ENCODE measurements at places on chromosomes 7 and 10.

DNA sequence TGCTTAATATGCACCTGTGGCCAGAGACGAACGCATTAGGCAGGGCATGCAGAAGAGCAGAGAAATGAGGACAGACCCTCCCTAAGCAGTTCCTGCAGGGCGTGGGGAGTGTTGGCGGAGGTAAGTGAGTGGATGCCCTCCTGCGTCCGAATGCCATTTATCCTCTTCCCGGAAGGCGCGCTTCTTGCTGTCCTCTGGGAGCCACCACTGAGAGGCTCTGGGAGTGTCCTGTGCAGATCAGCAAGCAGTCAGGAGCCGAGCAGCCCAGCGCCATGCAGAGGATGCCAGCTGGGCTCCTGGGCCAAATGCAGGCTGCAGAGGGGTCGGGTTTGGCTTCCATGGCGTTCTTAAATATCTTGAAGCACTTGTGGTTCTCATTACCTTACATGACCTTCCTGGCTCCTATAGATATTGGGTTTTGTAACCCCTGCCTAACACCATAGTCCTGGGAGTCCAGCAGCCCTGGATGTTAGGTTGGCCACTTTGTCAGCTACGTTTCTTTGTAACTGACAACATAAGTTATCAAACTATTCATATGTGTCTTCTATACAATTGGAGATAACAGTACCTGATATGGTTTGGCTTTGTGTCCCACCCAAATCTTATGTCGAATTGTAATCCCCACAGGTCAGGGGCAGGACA, 30.0 kb upstream of the SLIT1 start:
- no peak for DNase-seq

- no peak for DNase-seq
These were observed 233.5 kb upstream of the KIAA1217 start for GRCh38 chr10:23975431-23975830.

DNA sequence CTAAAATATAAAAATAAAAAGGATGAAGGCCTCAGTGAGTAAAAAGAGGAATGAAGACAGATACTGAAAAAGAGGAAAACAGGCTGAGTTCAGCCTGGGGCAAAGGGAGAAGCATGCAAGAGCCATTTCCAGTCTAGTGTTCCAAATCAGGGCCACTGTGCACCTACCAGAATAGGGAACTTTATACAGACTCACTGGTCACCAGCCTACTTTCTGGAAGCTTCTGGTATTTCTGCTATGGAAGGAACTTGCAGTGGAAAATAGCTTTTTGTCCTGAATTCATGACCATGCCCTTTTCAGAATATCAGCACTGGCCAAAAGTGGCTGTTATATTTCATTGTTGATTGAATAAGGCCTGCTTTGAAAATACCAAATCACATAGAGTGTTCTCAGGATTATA, 28.8 kb downstream of the ABRAXAS2 start:
- no peak for DNase-seq

DNA sequence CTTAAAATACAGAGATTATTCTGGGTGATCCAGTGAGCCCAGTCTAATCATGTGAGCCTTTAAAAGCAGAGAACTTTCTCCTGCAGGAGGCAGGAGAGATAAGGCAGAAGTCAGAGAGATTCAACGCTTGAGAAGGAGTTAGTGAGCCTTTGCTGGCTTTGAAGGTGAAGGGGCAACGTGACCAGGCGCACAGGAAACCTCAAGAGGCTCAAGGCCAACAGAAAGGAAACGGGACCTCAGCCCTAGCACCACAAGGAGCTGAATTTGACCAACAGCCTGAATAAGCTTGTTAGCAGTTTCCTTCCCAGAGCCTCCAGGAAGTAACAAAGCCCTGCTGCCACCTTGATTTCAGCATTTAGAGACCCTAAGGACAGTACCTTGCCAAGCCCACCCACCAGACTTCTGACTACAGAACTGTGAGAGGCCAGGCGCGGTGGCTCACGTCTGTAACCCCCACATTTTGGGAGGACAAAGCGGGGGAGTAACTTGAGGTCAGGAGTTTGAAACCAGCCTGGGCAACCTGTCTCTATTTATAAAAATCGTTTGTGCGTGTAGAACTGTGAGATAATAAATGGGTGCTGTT, 87.3 kb upstream of the KAT6B start:
- DNase-seq: no peak

All from activated CD4-positive, CD25-positive, alpha-beta regulatory T cell (primary cell).